ENCODE measurements at places on chromosomes 3 and 15. TPM values are rescaled to one million over a fixed set of nuclear protein-coding genes. Genes with fewer than 3 reads are reported as not detected.
A peak's percentile ranks its signal among the peaks of the same experiment; 100 is the strongest.

- DNase-seq = peak; percentile 81
These were observed 166.3 kb downstream of the VGLL4 start for GRCh38 chr3:11477407-11477911.

GRCh38 chr15:77821188-77821958 is 188.7 kb upstream of the LINGO1 start:
- DNase-seq = peak; percentile 54

- no peak for DNase-seq
These were observed 20.2 kb downstream of the ST6GAL1 start for GRCh38 chr3:186950402-186951093.

GRCh38 chr15:62779036-62779770 is 263.3 kb upstream of the TPM1 start:
- peak; percentile 55 for DNase-seq

- DNase-seq = no peak
These were observed 16.9 kb downstream of the C3orf22 start for GRCh38 chr3:126541628-126542339.

- no peak for DNase-seq
These were observed 253.2 kb downstream of the ZPLD1 start for GRCh38 chr3:102687851-102688555.

- no peak for DNase-seq
These were observed 3.3 kb downstream of the CHRNA3 start for GRCh38 chr15:78617516-78617915.

GRCh38 chr15:88083811-88084760 is 172.5 kb downstream of the NTRK3 start:
- no peak for DNase-seq

- no peak for DNase-seq
These were observed 58.1 kb downstream of the NGLY1 start for GRCh38 chr3:25724948-25725645.

- DNase-seq = no peak
These were observed 312.0 kb upstream of the TMC3 start for GRCh38 chr15:81686021-81686420.

DNA sequence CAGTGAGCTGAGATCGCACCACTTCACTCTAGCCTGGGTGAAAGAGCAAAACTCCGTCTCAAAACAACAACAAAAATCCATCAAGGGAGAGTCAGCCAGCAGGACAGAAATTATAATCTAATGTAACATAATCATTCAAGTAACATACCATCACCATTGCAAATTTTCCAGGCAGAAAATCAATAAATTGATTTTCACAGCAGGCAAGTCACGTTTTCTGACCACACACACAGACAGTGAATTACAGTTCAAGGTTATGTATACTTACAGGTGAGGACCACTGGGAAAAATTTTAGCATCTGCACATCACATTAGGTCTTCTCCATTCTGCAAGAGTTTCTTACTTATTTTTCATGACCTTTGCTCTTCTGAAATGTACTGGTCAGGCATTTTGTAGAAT is 29.9 kb upstream of the NPAP1 start:
- DNase-seq = no peak

- no peak for DNase-seq
These were observed 8.6 kb upstream of the CYP8B1 start for GRCh38 chr3:42884324-42884723.

DNA sequence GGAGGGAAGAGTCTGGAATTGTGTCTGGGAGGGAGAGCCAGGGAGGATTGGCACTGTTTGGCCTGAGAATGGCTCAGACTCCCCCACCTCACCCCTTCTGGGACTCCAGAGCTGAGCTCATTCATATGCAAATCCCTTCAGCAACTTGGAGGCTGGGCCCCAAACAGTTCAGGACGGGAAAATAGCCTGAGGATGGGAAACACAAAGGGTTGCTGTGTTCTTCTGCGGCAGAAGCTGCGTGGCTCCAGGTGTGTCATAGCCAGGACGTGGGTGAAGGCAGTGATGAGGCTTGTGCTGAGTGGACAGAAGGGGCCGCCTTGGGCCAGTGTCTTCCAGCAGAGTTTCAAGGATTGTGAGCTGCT is 16.6 kb downstream of the MASP1 start:
- DNase-seq = peak; percentile 23

GRCh38 chr3:175316799-175317198 is 457.7 kb downstream of the NAALADL2 start:
- DNase-seq = no peak

DNA sequence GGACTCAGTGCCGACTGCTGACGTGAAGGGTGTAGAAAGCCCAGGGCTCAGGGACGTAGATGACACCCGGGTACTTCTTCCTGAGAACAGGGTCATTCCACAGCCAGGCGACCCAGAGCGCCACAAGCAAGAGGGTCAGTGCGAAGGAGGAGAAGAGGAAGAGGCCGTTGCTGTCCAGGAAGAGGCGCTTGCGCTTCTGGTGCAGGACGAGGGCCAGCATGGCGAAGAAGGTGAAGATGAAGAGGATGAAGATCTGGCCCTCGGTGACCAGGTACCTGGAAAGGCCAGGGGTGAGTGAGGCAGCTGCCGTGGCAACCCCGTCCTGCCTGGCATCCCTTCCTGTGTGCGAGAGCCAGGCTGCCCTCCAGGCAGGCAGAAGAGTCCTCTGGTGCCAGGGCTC is 3.0 kb upstream of the CALML4 start:
- DNase-seq = no peak

DNA sequence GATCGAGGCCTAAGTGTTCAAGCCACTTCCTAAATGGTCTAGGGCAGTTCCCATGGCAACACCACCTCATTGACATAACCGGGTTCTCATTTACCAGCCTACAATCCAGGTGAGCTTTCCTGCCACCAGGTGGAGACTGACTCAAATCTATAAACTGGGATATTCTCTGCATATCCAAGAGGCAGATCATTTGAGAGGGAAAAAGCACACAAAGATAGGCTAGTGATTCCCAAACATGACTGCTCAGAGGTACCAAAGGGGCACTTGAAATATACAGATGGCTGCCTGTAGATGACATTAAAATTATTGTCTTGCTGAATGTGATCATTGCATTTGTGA is 141.3 kb upstream of the PROK2 start:
- DNase-seq = peak; percentile 11

Gene LRRC58
- total RNA-seq = 50.5 TPM

Gene TMEM212
- not detected for total RNA-seq

Gene ITIH4
- not detected for total RNA-seq

Gene CPB1
- not detected for total RNA-seq

Gene DGKG
- total RNA-seq = 20.3 TPM

Gene FMN1
- 3.4 TPM for total RNA-seq

Gene GPR149
- not detected for total RNA-seq

Gene CCRL2
- 3.7 TPM for total RNA-seq

Gene PRSS50
- total RNA-seq = not detected

Gene RHOA
- 305 TPM for total RNA-seq

Gene CPN2
- not detected for total RNA-seq

Gene ALG1L2
- not detected for total RNA-seq

Measured in HT1080 (cell line).